ENCODE measurements at places on chromosomes 1 and 21. TPM values are rescaled to one million over a fixed set of nuclear protein-coding genes. Genes with fewer than 3 reads are reported as not detected.

Gene CHODL
- not detected for total RNA-seq

Gene FGR
- total RNA-seq = not detected

Gene SLC25A33
- total RNA-seq = 48.6 TPM

Gene DLGAP3
- total RNA-seq = 0.06 TPM

Gene FCAMR
- total RNA-seq = not detected

Gene CA14
- 2.4 TPM for total RNA-seq

Gene SYDE2
- 5.3 TPM for total RNA-seq

Gene SH2D2A
- total RNA-seq = 0.73 TPM

Gene TCEA3
- total RNA-seq = 84.6 TPM

Gene GSTM3
- 150 TPM for total RNA-seq

Gene HDAC1
- 109 TPM for total RNA-seq

Gene OR10Z1
- not detected for total RNA-seq

- DNase-seq = peak; percentile 75
Measured at GRCh38 chr1:91744953-91745639, 140.9 kb downstream of the TGFBR3 start.

DNA sequence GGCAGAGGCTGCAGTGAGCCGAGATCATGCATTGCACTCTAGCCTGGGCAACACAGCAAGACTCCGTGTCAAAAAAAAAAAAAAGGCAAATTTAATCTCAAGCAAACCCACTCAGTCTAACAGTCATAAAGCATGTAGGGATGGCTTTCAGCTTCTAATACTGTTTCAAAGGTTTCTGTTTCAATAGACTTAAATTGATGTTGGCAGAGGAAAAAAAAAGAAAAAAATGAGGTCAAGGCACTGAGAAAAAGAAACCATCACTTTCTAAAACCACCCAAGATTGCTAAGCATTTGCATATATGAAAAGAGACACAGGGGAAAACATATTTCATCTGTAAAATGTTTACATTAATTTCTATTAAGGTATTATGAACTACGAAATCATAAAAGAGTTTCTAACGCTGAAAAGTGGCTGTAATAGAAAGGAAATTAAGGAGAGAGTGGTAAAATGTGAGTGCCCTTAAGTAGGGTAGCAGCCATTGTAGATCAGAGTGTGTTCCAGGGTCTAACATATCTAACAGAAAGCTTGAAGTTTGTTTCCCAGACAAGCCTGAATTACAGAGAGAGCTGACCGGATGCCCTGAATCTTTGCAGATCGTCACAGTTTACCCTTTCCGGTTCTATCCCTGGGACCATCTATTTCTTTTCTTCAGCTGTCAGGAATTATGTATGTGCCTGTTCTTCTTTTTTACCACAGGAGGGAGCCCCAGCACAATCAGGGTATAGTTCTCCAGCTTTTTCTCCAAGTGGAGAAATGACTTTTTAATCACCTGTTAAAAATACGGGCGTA, 70.0 kb downstream of the PLD5 start:
- DNase-seq = peak; percentile 20

- DNase-seq = no peak
Measured at GRCh38 chr1:13829152-13829769, 129.3 kb downstream of the PRDM2 start.

DNA sequence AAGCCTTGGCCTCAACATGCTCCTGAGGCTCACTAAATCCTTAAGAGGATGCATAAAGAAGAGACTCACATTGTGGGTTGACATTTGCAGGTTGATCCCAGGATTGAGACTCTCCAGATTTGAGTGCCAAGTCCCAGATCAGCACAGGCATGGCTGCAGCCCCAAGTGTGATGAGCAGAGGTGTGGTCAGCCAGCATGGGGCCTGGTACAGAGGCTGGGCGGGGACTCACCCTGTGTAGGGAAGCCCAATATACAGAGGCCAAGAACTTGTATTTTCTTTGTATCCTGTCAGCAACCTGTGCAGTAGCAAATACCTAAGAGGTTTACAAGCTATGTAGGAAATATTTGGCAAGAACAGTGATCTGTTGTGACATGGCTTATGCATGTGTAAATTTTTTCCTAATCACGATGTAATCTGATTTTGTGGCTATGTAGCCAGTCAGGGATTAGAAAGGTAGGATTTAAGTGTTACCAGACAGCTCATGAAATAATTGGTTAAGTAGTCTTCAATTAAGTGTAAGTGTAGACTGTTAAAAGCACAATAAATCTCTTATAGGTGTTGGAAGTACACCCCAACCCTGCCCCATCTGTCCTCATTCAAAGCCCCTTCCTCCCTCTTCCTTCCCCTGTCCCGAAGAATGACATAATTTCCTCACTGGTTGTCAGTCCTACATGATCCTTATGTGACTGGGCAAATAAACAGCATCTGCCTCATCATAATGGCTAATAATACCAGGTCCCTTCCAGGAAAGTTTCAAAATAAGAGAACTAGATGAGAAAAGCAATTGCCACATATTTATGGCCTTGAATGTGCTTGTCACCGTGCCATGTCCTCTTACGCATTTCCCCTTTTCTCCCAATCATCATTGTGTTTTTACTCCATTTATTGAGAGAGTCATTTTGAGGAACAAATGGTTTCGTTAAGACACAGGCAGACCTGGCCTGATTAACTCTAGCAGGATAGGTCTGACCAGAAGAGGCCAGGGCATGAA, 120.9 kb downstream of the HLX start:
- DNase-seq = no peak

GRCh38 chr1:182739545-182739944, 50.0 kb upstream of the NPL start:
- DNase-seq = peak; percentile 44

DNA sequence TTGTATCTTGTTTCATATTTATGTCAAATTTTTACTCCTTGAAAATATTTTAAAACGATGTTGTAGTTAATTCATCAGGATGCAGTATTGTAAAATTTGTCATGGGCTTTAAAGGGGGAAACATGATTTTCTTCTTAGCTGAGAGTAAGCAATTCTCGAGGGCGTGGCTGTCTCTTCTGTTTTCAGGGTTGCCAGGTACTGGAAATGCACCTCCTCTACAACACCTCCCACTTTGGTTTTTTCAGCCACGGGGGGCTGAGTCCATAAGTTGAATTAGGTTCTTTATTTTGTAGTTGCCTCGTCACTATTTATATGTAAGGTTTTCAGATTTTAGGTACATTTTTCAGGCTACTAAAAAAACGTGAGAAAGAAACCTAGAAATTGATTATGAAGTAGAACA, 64.0 kb downstream of the PRDM2 start:
- DNase-seq = no peak

GRCh38 chr1:31548534-31548906, 27.8 kb upstream of the TINAGL1 start:
- DNase-seq = no peak

DNA sequence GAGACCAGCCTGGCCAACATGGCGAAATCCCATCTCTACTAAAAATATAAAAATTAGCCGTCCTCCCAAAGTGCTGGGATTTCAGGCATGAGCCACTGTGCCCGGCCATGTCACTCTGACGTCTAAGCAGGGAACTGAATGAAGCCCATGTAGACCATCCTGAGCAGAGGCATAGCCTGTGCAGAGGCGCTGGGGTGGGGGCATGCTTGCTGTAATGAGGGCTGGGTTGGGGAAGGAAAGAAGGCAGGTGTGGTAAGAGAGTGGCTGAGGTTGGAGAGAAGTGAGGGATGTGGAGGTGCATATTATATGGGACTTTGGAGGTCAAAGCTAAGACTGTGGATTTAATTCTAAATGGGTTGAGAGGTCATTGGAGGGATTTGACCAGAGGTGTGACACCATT, 47.1 kb upstream of the SCMH1 start:
- DNase-seq = no peak

DNA sequence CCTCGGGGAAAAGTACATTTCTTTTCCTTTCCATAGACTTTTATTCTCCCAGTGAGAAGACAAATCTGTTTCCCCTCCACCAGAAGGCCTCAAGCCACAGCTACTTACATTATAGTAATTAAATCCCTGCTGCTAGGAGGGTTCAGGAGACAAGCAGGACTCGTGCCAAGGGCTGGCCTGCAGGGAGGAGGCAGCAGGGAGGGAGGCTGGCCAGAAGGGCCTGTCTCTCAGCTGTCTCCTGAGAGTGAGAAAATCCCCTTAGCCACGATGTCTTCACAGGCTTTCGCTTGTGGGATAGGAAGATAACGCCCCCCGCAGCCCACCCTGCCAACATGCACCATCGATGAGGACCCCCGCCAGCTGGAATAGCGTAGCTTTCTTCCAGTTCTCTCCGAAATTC, 14.0 kb downstream of the KCNN3 start:
- DNase-seq = no peak

- no peak for DNase-seq
Measured at GRCh38 chr1:67791686-67792085, 41.6 kb downstream of the GNG12 start.

DNA sequence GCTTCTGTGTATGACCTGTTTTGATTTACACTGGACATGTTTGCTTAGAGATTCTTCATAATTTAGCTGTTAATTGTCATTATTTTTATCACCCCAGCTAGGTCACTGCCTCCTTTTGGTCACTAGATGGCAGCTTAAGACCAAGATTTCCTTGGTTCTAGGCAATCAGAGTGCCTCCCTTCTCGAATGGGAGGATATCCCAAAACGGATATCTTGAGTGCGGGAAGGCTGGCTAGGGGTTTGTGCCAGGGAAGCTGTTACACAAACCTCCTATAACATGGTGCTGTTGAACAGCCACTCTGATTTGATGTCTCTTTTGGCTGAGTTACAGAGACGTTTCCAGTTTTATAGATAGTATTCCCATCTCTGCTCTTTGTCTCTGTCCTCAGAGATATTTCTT, 283.5 kb downstream of the S1PR1 start:
- DNase-seq = peak; percentile 27

DNA sequence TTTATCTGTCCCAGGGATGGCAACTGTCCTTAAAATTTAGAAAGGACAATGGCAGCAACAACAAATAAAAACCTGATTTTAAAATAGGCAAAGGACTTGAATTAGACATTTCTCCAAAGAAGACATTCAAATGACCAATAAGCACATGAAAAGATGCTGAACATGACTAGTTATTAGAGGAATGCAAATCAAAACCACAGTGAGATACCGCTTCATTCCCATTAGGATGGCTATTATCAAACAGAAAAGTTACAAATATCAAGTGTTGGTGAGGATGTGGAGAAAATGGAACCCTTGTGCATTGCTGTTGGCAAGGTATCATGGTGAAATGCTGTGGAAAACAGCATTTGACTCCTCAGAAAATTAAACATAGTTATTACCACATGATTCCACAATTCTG, 120.7 kb downstream of the CRB1 start:
- DNase-seq = no peak

DNA sequence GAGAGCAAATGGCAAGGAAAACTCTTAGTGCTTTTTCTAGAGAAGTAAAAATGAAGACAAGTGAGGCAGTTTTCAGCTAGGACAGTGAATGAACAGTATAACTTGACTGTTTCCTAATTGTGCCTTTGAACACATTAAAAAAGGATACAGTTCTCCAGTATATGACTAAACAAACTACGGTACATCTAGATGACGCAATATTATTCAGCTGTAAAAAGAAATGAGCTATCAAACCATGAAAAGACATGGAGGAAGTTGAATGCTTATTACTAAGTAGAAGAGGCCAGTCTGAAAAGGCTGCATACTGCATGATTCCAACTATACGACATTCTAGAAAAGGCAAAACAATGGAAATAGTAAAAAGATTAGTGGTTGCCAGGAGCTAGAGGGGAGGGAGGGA, 206.3 kb downstream of the SIPA1L2 start:
- DNase-seq = no peak

DNA sequence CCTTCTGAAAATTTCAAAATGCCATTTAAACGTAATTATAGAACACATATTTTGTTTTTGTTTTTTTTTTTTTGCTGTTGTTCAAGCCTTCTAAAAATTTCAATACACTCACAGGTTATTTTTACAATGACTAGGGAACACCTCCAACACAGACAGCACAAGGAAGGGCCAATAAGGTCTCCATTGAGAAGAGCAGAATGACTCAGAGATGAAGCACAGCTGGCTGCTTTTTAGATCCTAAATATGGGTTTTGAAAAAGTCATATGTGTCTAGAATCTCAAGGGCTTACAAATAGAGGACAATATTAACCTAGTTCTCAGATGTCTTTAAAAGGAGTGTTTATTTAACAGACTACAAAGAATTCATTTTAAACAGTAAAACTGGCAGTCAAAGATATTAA, 104.6 kb downstream of the NEGR1 start:
- no peak for DNase-seq

GRCh38 chr1:85372683-85373377, 92.1 kb downstream of the DDAH1 start:
- DNase-seq = peak; percentile 22

GRCh38 chr1:19837866-19838265, 22.8 kb upstream of the RNF186 start:
- DNase-seq = no peak

DNA sequence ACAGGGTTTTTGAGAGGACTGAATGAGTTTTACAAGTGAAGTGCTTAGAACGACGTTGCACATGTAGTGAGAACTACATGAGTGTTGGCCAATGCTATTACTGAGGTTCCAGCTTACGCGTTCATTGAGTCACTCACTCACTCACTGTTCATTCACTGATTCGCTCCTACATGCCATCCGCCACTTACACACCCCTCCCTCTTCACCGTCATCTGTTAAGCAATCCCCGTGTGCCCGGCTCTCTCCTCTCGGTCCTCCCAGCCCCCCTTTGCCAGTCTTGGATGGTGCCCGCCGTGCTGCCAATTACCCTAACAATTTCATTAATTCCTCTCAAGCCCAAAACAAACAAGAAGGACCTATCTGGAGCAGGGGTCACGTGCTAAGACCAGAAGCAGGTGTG, 27.3 kb upstream of the EPHA2 start:
- no peak for DNase-seq

DNA sequence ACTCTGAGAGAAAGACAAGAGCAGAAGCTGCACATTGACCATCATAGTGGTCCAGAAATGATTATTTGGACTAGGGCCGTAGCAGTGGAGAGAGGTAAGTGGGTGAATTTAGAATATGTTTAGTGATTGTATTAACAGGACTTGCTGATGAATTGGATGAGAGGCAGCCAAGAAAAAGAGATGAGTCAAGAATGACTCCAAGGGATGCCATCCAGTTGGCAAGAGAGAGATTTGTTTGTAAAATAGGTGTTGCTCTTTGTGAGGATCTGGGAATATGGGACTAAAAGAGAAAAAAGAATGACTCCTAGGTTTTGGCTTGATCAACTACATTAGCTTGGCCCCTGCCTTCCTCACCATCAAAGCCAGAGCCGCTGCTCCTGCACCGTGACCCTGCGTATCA, 54.2 kb upstream of the ARTN start:
- DNase-seq = no peak

- no peak for DNase-seq
Measured at GRCh38 chr1:156515956-156516355, 15.4 kb upstream of the MEF2D start.

GRCh38 chr1:171298696-171299095, 15.3 kb upstream of the FMO4 start:
- DNase-seq = no peak
